ENCODE measurements at places on chromosomes 2 and 18.

GRCh38 chr2:203718087-203718486 lies 11.6 kb downstream of the CD28 start:
- DNase-seq, result peak; percentile 20

DNA sequence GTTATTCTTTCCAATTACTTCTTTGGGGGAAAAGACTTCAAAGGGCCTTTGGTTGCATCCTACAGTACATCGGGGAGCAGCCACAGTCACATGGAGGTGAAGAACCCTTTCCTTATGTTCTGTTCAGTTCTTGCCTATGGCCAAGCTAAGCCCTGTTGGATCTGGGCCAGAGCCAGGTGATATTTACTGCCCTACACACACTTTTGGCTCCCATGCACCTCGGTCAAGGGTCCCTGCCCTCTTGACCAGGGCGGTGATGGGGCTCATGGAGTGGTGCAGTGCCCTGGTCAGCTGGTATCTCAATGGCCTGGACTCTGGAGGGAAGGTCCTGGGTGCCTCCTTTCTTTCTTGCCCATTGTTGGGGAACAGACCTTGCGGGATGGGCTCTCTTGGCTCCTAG lies 98.7 kb downstream of the VAPA start:
- DNase-seq, result no peak

DNA sequence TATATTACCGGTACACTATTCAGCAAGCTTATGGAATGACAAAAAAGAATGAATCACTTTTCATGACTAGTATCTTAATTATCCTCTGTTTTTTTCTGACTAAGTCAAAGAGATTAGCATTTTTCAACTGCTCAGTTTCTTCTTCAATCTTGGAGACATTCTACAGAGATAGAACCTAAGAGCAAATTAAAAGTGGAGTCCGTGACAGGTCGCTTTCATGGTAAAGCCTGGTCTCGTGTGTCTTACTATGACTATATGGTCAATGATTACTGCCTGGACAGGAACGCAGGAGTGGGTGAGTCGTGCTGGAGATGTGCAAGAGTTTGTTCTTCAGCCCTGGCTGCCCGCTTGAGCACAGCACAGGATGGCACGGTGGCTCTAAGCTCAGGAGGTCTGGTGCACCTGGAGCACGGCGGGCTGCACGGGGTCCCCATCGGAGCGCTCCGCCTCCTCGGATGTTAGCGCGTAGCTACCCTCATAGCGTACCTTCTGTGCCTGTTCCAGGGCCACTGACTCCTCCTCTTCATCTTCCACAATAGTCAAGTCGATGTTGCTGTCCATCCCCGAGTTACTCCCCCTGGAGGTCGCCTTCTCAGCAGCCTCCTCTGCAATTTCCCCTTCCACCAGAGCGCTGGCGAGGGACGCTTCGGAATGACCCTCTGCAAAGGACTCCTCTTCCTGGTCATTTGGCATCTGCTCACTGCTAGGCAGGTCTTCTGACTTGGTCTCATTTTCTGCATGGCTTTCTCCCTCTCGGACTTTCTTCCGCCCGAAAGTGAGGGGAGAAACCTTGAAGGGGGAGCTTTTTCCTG lies 11.1 kb downstream of the CAVIN2 start:
- DNase-seq, result peak; percentile 65

GRCh38 chr2:236712304-236712703 lies 142.7 kb downstream of the ACKR3 start:
- DNase-seq, result peak; percentile 65

GRCh38 chr2:30177956-30178355 lies 31.1 kb downstream of the YPEL5 start:
- no peak for DNase-seq

DNA sequence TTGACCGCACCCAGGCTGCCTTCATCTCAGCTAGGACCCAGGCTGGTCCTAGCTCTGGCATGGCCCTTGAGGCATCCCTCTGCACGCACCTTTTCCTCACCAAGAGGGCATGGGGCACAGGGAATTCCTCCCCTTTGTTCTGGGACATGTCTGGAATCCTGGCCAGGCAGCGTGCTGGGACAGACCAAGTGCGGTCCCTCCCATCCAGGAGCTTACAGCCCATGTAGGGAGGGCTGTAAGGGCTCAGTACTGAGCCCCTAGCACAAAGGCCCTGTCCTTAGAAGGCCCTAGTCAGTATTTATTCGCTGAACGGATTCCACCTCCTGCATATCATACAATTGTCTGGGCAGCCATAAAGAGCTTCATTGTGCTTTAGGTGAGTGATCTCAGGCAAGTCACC lies 3.0 kb downstream of the TMEM37 start:
- no peak for DNase-seq

DNA sequence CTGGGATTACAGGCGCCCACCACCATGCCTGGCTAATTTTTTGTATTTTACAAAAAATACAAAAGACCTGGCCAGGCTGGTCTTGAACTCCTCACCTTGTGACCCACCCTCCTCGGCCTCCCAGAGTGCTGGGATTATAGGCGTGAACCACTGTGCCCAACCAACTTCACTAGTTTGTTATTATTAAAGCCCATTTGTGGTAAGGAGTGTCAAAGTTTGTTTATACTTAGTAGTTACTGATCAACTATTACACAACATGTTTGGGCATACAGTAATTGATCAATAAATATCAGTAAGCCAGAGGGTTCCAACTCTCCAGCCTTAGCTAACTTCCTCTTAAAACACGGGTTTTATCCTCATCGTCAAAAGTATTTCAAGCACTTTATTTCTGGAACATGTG lies 67.5 kb upstream of the ZNG1B start:
- DNase-seq, result no peak

DNA sequence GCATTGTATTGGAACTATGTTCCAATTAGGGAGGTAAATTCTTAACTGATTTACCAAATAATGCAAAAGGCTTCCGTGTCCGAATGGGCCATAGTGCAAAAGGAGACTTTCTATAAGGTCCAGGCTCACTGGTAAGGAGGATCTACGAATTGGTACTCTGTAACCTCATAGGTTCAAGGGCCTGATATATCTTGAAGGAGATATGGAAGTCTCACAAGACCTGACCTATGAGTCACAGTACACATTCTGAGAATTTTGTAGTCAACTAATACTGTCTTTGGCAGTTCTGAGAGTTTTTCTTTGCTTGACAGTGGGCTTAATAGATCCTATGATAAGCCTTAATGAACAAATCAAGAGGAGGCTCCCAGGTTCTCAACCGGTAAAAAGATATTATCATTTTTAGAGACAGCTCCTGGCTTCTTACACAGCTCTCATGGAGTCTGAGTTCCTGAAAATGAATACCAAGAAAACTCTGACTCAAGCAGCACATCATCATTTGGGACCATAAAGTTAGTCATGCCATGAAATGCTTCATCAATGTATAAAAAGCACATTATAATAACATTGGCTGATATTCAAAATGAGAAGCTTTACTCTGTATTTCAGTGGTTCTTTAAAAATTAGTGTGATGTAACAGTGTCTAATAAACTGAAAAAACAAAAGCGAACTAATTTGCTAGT lies 1275.2 kb upstream of the CRIM1 start:
- DNase-seq, result peak; percentile 69

DNA sequence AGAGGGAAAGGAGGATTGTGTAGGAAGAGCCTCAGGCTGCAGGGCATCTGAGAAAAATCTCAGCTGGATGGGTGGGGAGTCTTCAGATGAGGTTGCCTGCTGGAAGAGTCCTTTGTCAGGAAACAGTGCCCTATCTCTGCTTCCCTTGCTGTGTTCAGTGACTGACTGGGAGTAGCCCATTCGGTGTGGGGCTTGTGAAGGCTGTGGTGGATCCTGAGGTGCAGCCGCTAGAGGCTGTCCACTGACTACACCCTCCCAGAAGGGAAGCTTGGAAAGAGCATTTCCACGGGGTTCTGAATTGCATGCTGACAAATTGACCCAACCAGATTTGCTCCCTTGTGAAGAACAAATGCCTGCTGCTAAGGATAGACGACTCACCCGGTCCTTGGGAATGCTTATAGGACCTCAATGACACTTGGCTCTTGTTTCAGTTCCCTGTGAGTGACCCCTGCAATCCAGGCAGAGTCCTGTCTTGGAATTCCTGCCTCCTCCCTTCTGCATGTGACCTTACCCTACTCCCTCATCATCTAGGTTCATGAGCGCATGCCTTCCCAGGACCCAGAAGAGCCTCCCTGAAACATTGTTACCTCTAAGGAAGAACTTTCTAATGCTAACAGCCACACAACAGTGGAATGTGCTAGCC lies 109.7 kb upstream of the FAM136A start:
- peak; percentile 16 for DNase-seq

GRCh38 chr2:32756074-32756727 lies 128.4 kb downstream of the TTC27 start:
- no peak for DNase-seq

Data from kidney tubule cell (primary cell).